Effector CD8-positive, alpha-beta T cell (primary cell): ENCODE measurements at places on chromosomes 7 and 10.

GRCh38 chr10:103575416-103576075 is 82.0 kb downstream of the NEURL1 start:
- no peak for DNase-seq

DNA sequence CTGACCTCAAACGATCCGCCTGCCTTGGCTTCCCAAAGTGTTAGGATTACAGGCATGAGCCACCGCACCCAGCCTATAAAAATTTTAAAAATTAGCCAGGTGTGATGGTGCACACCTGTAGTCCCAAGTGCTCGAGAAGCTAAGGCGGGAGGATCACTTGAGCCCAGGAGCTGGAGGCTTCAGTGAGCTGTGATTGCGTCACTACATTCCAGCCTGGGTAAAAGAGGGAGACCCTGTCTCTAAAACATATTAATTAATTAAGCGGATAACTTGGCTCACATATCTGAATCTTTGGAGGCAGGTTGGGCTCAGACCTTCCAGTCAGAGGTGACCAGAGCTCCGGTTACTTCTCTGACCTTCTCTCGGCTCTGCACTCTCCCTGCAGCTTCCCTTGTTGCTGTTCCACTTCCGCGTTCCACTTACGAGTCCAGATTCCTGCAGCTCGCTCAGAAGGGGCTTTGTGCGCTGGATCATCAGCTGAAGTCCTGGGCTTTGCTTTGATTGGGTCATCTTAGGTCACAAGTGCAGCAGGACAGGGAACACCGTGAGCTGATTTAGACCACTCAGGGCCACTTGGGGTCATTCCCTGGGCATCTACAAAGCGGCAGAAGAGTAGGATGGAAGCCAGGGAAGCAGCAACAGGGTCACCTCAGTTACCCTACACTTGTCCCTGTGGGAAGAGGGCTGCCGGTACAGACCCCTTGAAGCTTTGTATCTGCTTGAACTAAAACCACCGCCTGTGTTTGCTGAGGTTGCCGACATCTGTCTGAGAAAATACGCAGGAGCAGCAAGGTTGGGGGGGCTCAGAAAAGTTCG is 2.0 kb upstream of the ARPC1B start:
- peak; percentile 22 for DNase-seq

DNA sequence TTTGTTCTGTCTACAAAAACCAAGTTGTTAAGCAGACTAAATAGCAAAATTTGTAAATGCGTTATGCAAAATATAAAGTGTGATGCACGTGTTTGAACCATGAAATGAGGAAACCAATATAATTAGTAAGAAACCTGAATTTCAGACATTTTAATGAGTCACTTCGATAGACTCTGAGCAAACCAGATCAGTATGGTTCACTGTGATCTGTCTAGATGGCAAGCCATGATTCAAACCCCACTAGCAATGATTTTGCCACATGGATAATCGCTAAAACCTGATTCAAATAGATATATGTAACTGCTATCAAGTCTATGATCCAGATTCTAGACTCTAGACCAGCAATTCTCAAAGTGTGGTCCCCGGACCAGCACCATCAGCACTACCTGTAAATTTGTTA is 24.8 kb downstream of the ZC3HAV1 start:
- no peak for DNase-seq

DNA sequence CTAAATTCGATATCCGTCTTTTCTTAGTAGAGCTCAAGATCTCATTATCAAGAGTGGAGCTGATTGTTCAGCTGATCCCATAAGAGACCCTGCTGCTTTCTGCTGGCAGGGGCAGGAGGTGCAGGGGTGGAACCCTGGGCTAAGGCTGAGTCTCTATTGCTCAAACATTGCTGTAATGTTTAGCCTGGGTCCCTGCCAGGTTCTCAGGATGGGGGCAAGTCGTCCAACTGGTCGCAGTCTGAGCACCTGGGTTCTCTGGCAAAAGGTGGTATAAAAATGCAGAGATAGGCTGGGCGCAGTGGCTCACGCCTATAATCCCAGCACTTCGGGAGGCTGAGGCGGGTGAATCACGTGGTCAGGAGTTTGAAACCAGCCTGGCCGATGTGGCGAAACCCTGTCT is 62.0 kb upstream of the NRBF2 start:
- no peak for DNase-seq

- DNase-seq = no peak
Measured at GRCh38 chr7:130102588-130102987, 32.3 kb downstream of the KLHDC10 start.

DNA sequence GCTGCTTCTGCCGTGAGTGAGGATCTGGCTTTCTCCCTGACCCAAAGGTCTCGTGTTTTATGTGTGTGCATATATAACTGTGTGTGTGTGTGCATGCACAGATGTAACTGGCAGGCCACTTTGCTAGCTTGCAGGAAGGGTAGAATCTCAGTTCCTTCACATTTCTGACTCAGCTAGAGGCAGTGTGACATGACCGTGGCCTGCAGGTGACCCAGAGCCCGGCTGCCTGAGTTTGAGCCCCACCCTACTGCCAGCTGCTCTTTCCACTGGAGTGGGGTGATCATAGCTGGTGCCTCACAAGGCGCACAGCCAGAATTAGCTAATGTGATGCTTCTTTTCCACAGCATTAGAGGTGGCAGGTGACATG is 9.3 kb upstream of the MYL7 start:
- DNase-seq = no peak

GRCh38 chr7:82443547-82444219 is at the start of gene CACNA2D1:
TSS of gene CACNA2D1 (minus strand) at chr7:82443777.
- DNase-seq = no peak

DNA sequence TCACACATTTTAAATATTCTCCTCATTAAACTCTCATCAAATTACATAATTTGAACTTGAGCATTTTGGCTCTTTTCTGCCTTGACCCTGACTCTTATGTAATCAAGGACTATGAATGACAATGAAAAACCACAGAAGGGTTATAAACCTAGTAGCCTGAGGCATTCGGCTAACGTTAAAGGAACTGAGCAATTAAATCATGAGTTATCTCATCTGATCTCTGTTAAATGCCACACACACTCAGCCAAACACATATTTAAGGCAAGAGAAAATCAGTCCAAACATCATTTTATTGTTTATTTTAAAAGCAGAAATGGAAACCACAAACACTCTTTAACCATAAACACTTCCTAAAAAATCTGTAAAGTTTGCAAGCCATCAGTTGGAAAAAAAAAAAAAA is 204.3 kb downstream of the DGKI start:
- no peak for DNase-seq

- no peak for DNase-seq
Measured at GRCh38 chr7:20513341-20513740, 102.1 kb upstream of the ABCB5 start.

GRCh38 chr7:121431389-121431995 is 35.4 kb upstream of the FAM3C start:
- no peak for DNase-seq

DNA sequence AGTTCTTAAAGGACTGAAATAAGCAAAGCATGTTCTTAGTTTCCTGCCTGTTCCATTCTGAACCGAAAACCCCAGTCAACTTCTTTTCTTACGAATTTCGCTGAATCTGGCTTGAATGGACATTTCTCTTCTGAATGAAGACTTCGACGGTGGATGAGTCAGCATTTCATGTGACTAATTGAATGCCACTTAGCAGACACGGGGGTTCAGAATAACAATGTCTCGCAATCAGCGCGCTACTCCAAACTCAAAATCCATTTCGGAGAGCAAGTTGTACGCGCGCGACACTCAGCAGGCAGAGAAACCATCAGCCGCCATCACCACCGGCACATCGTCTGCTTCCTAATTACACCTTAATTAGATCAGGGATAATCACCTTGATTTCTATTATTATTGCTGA is 239.0 kb upstream of the KLF6 start:
- DNase-seq = no peak

- DNase-seq = no peak
Measured at GRCh38 chr10:107444443-107444842, 279.9 kb upstream of the SORCS1 start.

DNA sequence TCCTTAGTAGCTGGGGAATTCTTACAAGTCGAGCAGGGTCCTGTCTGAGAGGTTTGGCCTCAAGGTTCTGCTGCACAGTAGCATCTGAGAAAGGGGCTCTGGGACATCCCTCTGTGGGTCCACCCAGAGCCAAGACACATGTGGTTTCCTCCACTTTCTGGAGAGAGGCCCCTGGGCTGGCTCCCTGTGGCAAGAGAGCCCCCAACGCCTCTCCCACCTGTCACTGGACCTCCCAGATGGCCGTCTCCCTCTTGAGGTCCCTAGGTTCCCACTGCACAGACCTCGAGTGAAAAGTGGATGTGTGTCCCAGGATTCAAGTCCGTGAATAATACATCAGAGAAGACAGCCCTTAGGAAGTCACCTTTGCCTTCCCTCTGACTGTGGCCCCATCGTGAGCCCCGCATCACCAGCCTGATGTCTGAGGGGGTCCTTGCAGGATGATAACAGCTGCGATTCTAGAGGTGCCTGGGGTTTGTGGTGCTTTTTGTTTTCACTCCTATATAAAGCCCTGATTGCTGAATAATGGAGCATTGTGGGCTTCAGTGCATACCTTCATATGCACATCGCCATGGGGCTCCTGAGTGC is 319.0 kb downstream of the GLRX3 start:
- DNase-seq = no peak

DNA sequence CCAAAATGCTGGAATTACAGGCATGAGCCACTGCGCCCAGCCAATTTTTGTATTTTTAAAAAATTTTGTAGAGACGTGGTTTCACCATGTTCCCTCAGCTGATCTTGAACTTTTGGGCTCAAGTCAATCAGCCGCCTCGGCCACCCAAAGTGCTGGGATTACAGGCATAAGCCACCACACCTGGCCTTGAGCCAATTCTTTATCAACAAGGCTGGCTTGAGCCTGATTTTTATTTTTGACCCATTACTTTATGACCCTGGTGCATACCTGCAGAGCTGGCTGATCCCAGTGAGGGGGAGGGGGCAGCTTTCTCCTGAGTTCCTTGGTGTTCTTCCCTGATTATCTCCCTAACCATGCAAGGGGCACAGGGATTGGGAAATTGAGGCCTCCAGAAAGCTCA is 15.8 kb upstream of the CPA1 start:
- no peak for DNase-seq

DNA sequence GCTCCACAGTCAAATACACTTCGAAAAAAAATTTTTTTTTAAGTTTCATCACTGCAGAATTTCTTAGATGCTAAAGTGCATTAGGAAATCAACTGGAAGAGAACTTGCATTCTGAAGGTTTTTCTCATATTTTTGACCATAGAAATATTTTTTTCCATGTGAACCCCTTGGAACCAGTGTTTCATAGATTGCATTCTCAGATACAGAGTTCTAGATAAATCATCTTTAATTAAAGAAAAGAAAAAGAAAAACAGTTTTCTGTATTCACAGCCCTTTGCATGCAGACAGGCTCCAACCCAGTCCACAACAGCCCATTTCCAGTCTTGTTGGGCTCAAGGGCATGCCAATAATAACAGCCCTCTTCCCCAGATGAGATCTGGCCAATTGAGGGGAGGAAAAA is 75.5 kb upstream of the RPA3 start:
- DNase-seq = no peak

GRCh38 chr10:75746356-75746755 is 314.9 kb downstream of the LRMDA start:
- DNase-seq = no peak
